Upper lobe of left lung (tissue), 6 donors: ENCODE measurements at places on chromosomes 4 and X. TPM values are rescaled to one million over a fixed set of nuclear protein-coding genes. Genes with fewer than 3 reads are reported as not detected.

GRCh38 chrX:40158036-40158706 lies 60.4 kb upstream of the BCOR start:
- peak; percentile 90 for DNase-seq

GRCh38 chrX:70336767-70337166 lies 46.9 kb downstream of the KIF4A start:
- DNase-seq, result no peak

DNA sequence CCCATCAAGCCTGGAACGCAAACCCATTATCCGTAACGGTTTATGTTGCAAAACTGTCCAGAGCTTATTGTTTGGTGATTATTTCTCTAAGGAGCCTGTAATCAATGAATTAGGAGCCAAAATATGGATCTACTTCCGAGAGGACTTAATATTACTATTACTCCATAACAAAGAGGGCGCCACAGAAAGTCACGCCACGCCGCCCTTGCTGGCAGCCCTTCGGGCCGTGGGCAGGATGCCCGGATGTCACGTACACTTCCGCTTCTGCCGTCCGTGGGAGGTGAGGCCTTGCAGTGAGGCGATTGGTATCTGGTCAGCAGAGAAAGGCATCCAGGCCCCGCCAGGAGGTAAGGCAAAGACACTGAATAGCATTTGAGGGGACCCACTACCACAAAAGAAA lies at the start of gene MAGEB10:
TSS of gene MAGEB10 (plus strand) at position 301 of the 400 bp plus-strand sequence. CDS start 13,317 bp downstream, outside the sequence.
- no peak for DNase-seq

DNA sequence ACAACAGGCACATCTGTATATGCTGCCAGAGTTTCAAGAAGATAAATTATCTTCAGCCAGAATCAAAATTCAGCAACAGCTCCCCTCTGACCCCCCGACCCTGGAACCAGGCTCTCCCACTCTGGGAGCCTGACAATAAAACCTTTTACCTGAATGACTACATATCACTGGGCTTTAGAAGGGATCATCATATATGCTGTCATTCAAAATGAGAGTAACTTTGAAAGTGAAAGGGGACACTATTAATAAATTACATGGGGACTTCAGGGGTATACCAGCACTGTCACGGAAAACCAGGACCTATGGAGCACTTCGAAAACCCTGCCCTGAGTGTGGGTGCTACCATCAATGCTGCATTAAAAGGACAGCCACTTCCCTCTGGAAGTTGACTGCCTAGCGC lies 26.2 kb downstream of the TSPAN5 start:
- DNase-seq, result no peak

DNA sequence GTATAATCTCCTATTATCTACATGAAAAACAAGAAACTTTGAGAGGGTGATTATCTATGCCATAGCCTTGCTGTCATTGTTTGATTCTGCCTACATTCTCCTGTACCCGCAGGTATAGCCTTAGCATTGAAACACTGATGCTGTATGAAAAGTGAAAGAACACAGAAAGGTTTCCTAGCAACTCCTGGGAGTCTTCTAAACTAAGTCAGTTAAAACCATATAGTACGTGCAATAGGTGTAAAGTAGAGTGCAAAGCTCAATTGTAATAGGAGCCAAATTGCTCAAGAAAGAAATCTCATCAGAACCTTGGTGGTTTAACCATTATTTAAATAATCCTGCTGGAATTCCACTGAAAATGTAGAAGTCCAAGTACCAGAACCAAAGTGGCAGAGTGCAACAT lies 489.7 kb downstream of the PCDH10 start:
- DNase-seq, result no peak

DNA sequence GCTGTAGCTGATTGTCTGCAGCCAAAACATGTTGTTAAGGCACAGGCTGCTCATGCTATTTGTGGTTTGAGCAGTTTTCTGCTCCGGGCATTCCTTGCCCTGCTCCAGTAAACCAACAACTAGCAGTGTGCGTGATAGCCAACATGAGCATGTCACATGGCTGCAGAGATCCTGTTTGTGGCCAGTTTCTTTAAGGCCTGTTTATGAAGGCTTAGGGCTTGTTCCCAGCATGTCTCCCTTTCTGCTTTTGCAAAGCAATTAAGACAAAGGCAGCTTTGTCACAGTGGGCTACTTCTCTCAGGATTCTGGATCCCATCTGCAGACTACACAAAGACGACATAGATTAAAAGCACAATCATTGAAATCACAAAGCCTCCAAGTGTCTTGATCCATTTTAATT lies 160.5 kb downstream of the ZNF518B start:
- no peak for DNase-seq

DNA sequence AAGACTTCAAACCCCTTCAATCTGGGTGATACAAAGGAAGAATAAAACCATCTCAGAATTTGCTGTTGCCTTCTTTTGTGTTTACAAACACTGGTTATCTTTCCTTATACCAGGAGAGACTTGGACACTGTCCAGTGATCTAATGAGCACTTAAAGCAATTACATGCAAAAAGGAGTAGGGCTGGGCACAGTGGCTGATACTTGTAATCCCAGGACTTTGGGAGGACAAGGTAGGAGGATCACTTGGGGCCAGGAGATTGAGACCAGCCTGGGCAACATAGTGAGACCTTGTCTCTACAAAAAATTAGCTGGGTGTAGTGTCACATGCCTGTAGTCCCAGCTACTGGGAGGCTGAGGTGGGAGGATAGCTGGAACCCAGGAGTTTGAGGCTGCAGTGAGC lies 95.7 kb upstream of the DRD5 start:
- DNase-seq, result no peak

ANOS1 gene
- 16.8 TPM for total RNA-seq

GSX2 gene
- total RNA-seq, result not detected
